Endodermal cell (in vitro differentiated cells): ENCODE measurements at places on chromosomes 11 and 22. TPM values are rescaled to one million over a fixed set of nuclear protein-coding genes. Genes with fewer than 3 reads are reported as not detected.
A peak's percentile ranks its signal among the peaks of the same experiment; 100 is the strongest.

PAMR1 gene
- 34.3 and 55.3 TPM in 2 replicates for total RNA-seq

ISX gene
- 0.07 TPM in 1 of 2 replicates, not detected in the other for total RNA-seq

C11orf97 gene
- total RNA-seq: not detected in 2 replicates

B4GALNT4 gene
- 98.3 to 109 TPM (median 102 TPM) in 3 replicates for total RNA-seq

JHY gene
- 1.9 and 2.1 TPM in 2 replicates for total RNA-seq

OR6X1 gene
- total RNA-seq: not detected in 2 replicates

CDKN1C gene
- total RNA-seq: 36.6 to 86.6 TPM (median 37.6 TPM) in 3 replicates

KCNJ4 gene
- 0.65 to 1.6 TPM (median 1.4 TPM) in 3 replicates for total RNA-seq

DDX6 gene
- 60.5 to 103 TPM (median 101 TPM) in 3 replicates for total RNA-seq

ELMOD1 gene
- total RNA-seq: 0.45 and 0.46 TPM in 2 replicates

- no peak overlapping the region for H3K4me3 ChIP-seq
- no peaks in the 10 kb centered on the region for H3K36me3 ChIP-seq
- no peak overlapping the region for H3K27ac ChIP-seq
- no peaks in the 10 kb centered on the region for H3K27me3 ChIP-seq
These were observed 12.0 kb downstream of the SLC35E4 start for GRCh38 chr22:30647536-30647935.

GRCh38 chr22:45603619-45604018 lies 68.0 kb upstream of the ATXN10 start:
- no peaks in the 10 kb centered on the region for H3K27me3 ChIP-seq
- DNase-seq: no peak
- no peak overlapping the region for H3K4me3 ChIP-seq
- no peak overlapping the region for H3K27ac ChIP-seq
- H3K4me1 ChIP-seq: no peaks in the 10 kb centered on the region

- H3K27me3 ChIP-seq: no peaks in the 10 kb centered on the region
- H3K27ac ChIP-seq: no peak within 1 kb of the TSS
- peak; percentile 87 for DNase-seq
- H3K36me3 ChIP-seq: no peaks in the 10 kb centered on the region
- peak within 1 kb of the TSS; percentile 60 for H3K4me3 ChIP-seq
- peaks cover 5% of the 10 kb centered on the region for H3K4me1 ChIP-seq
These were observed at the start of gene KCNE3 for GRCh38 chr11:74466916-74467885. Gene KCNE3 (minus strand): TSS chr11:74467549. CDS start chr11:74457563, 9,986 bp downstream.

DNA sequence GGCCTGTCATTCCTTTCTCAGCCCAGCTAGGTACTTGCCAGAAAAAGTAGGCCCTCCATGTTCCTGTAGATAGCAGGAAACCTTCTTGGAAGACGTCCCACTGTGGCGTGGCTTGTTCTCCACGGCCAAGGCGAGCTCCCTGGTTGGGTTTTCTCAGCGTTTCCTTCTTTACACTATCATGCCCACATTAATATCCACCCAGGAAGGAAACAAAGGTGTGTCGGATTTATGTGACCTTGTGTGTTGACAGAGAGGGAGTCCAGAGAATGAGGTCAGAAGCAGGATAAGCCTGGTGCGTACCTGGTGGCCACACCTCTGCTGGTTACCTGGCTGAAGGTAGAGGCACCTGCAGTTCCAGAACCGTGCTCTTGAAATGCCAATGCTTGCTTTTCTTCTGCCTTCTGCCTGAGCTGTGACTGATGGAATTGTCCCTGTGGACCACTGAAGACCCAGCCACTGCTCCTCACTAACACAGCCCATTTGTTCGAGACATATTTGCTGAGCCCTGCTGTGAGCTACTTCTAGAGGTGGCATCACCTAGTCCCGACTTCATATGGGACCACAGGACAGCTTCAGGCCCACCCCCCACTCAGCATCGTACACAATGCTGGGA lies 7.9 kb downstream of the ASPHD2 start:
- H3K4me3 ChIP-seq: no peak overlapping the region
- no peak overlapping the region for H3K27ac ChIP-seq
- H3K27me3 ChIP-seq: no peaks in the 10 kb centered on the region
- no peak for DNase-seq
- peaks cover 5% of the 10 kb centered on the region for H3K36me3 ChIP-seq

GRCh38 chr22:29912605-29913398 lies 29.8 kb downstream of the MTMR3 start:
- no peak overlapping the region for H3K4me3 ChIP-seq
- H3K27ac ChIP-seq: no peak overlapping the region
- H3K4me1 ChIP-seq: peaks cover under 1% of the 10 kb centered on the region
- no peak for DNase-seq
- no peaks in the 10 kb centered on the region for H3K36me3 ChIP-seq

GRCh38 chr11:125052047-125052446 lies 11.1 kb upstream of the SLC37A2 start:
- no peaks in the 10 kb centered on the region for H3K36me3 ChIP-seq
- no peaks in the 10 kb centered on the region for H3K27me3 ChIP-seq
- DNase-seq: no peak
- H3K4me1 ChIP-seq: no peaks in the 10 kb centered on the region
- H3K27ac ChIP-seq: no peak overlapping the region

- H3K27ac ChIP-seq: peak overlapping the region; percentile 83
- no peaks in the 10 kb centered on the region for H3K4me1 ChIP-seq
- H3K36me3 ChIP-seq: no peaks in the 10 kb centered on the region
- no peaks in the 10 kb centered on the region for H3K27me3 ChIP-seq
These were observed 2.4 kb downstream of the PHF21A start for GRCh38 chr11:46118702-46119351.

- H3K27me3 ChIP-seq: no peaks in the 10 kb centered on the region
- DNase-seq: peak; percentile 69
These were observed 31.6 kb upstream of the MYH9 start for GRCh38 chr22:36419177-36419911.

DNA sequence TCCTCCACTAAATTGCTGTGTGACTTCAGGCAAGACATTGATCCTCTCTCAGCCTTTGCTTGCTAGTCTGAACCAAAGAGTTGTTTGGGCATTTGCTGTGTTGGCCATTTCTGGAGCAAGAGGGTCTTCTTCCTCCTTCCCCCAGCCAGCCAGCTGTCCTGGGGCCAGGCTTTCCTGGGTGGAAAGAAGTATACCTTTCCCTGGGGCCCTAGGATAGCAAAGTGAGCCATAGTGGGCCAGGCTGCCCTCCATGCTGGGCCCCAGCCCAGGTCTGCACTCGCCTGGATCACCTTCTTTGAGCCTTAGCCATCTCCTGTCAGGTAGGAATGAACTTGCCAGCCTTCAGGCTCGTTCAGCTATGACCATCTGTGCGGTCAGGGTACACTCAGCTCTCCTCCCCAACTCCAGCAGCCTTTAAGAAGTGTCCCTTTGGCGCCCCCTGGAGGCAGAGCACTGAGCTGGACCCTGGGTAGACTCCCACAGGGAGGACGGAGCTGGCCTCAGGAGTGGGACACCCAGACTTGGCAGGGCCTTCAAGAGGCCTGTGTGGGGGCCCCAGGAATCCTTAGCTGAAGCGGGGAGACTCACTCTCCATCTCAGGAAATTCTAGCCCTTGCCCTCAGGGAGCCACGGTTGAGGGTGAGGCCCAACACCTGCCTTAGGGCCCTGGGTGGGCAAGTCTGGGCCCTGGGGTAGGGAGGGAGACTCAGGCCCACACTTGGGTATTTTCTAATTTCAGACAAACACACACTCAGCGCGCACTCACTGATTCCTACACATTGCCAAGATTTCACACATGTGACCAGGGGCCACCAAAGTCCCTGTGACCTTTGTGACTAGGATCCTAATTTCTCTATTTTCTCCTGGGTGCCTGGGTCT lies 35.6 kb upstream of the TPBGL start:
- H3K27ac ChIP-seq: no peak overlapping the region
- H3K27me3 ChIP-seq: peaks cover 30% of the 10 kb centered on the region
- H3K4me3 ChIP-seq: no peak overlapping the region
- no peaks in the 10 kb centered on the region for H3K36me3 ChIP-seq
- DNase-seq: peak; percentile 98

- peak overlapping the region; percentile 98 for H3K4me3 ChIP-seq
- no peak for DNase-seq
- peaks cover 67% of the 10 kb centered on the region for H3K36me3 ChIP-seq
- H3K27ac ChIP-seq: no peak overlapping the region
- H3K4me1 ChIP-seq: peaks cover 3% of the 10 kb centered on the region
These were observed 4.1 kb downstream of the WEE1 start for GRCh38 chr11:9577556-9577955.

- no peaks in the 10 kb centered on the region for H3K27me3 ChIP-seq
- peaks cover 26% of the 10 kb centered on the region for H3K36me3 ChIP-seq
- no peaks in the 10 kb centered on the region for H3K4me1 ChIP-seq
- no peak for DNase-seq
These were observed 5.7 kb downstream of the CHRNA10 start for GRCh38 chr11:3665336-3666022.

- peaks cover 5% of the 10 kb centered on the region for H3K4me1 ChIP-seq
- H3K4me3 ChIP-seq: no peak overlapping the region
- DNase-seq: no peak
- H3K27ac ChIP-seq: no peak overlapping the region
- no peaks in the 10 kb centered on the region for H3K36me3 ChIP-seq
These were observed 265.3 kb downstream of the FAT3 start for GRCh38 chr11:92489826-92490399.

- no peaks in the 10 kb centered on the region for H3K27me3 ChIP-seq
- no peaks in the 10 kb centered on the region for H3K36me3 ChIP-seq
- no peak for DNase-seq
These were observed 7.2 kb upstream of the SLN start for GRCh38 chr11:107719073-107719472.

GRCh38 chr11:92861634-92862033 lies 107.8 kb upstream of the MTNR1B start:
- no peaks in the 10 kb centered on the region for H3K4me1 ChIP-seq
- peaks cover 11% of the 10 kb centered on the region for H3K36me3 ChIP-seq
- DNase-seq: peak; percentile 36
- no peaks in the 10 kb centered on the region for H3K27me3 ChIP-seq
- no peak overlapping the region for H3K4me3 ChIP-seq

DNA sequence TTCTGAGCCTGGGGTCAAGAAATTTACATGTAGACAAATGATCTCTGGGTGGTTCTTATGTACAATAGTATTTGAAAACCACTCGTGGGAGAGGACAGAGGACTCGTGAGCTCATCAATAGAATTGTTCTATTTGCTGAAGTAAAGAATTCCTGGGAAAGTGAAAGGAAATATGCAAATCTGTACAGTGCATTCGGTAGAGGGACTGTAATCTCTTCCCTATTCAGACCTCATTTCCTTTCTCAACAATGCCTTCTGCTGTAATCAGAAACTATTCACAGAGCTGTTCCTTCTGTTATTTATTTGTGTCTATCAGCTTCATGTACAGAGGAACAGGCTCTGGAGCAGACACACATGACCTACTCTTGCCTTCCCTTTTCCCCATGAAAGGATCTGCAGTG lies 709.4 kb upstream of the KIRREL3 start:
- H3K4me3 ChIP-seq: no peak overlapping the region
- H3K36me3 ChIP-seq: no peaks in the 10 kb centered on the region
- H3K27me3 ChIP-seq: no peaks in the 10 kb centered on the region
- no peak for DNase-seq
- no peak overlapping the region for H3K27ac ChIP-seq

- H3K4me1 ChIP-seq: peaks cover 17% of the 10 kb centered on the region
- H3K4me3 ChIP-seq: no peak overlapping the region
- no peaks in the 10 kb centered on the region for H3K27me3 ChIP-seq
- H3K36me3 ChIP-seq: no peaks in the 10 kb centered on the region
These were observed 130.4 kb downstream of the ADAMTS15 start for GRCh38 chr11:130578738-130579368.

DNA sequence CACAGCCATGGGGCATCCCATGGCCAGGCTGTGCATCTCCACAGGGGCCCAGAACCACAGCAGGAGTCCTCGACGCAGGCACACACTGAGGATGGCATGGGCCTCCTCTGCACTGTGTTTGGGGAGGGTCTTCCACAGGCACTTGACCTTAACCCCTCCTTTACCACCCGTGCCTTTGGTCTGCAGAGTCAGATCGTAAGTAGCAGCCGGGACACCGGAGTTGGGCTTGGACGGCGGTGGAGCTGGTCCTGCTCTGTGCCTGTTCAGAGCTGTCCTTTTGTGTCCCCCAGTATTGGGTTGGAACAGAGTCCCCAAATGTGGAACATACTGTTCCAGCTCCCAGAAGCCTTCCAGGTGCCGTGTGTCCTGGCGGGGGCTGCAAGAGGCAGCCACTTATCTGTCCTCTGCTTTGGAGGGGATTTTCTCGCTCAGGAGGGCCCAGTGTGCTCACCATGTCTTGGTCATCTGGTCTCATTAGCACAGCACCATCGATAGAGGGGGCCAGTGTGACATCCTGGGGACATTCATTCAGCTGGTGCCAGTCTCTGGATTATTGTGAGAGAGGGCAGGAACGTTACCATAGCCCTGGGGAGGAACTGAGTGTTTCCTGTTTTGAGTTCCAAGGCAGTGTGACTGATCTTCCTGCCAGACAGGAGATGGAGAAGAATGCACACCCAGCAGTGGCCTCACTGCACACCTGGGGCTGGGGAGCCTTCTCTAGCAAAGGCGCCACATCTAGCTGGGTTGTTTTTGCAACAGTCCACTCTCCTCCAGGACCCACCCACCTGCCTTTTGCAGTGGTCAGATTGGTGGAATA lies 12.4 kb downstream of the CRELD2 start:
- peaks cover 15% of the 10 kb centered on the region for H3K27me3 ChIP-seq
- no peaks in the 10 kb centered on the region for H3K4me1 ChIP-seq
- no peak overlapping the region for H3K4me3 ChIP-seq
- H3K36me3 ChIP-seq: peaks cover 4% of the 10 kb centered on the region

GRCh38 chr11:78809931-78810541 lies 235.4 kb upstream of the NARS2 start:
- DNase-seq: no peak
- peaks cover 6% of the 10 kb centered on the region for H3K36me3 ChIP-seq
- H3K27ac ChIP-seq: peak overlapping the region; percentile 74
- H3K4me1 ChIP-seq: peaks cover 5% of the 10 kb centered on the region

GRCh38 chr11:123020968-123021367 lies 39.3 kb upstream of the BSX start:
- H3K36me3 ChIP-seq: no peaks in the 10 kb centered on the region
- H3K4me1 ChIP-seq: no peaks in the 10 kb centered on the region
- DNase-seq: peak; percentile 72
- H3K4me3 ChIP-seq: no peak overlapping the region

GRCh38 chr11:72998676-72999075 lies 143.4 kb downstream of the FCHSD2 start:
- no peaks in the 10 kb centered on the region for H3K36me3 ChIP-seq
- no peak overlapping the region for H3K27ac ChIP-seq
- H3K4me3 ChIP-seq: no peak overlapping the region
- no peaks in the 10 kb centered on the region for H3K4me1 ChIP-seq
- no peak for DNase-seq

DNA sequence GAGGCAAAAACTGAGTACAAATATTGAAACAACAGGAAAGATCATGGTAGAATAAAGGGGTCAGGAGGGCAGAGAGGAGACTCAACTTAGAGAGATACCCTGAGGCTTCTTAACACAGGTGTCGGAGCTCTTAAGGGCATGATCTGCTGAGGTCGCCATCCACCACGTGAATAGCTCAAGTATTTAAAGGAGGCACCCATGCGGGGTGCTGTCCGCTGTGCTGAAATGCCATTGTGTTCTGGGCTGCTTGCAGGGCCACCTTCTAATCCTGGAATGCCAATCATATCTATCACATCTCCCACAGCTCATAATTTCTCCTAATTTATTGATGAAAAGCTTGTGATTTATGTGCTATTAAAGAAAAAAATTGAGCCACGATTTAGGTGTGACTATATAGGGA lies 90.2 kb downstream of the SEZ6L start:
- H3K4me1 ChIP-seq: no peaks in the 10 kb centered on the region
- peak; percentile 91 for DNase-seq
